ENCODE measurements at places on chromosomes 1 and 21.

- no peak for DNase-seq
Measured at GRCh38 chr1:19775317-19775716, 24.4 kb downstream of the TMCO4 start.

- no peak for DNase-seq
Measured at GRCh38 chr1:6271554-6271953, 10.7 kb upstream of the GPR153 start.

- DNase-seq = no peak
Measured at GRCh38 chr1:153387001-153387400, 3.9 kb downstream of the S100A8 start.

DNA sequence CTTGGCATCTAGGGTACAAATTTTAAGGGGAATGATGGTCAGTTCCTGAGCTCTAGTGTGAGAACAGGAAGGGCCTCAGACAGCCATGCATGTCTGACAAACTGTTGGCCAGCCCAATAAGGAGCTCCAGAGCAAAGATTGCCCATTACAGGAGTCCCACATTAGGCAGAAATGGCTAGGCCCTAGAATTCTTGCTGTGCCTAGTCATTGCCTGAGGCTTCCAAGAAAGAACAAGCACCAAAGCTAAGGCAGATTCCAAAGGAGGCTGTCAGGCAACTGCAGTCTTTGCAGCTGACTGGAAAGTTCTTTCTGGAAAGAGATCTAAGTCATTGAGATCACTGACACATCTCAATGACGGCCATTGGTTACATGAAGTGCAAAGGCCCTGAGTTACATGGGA is 3.9 kb upstream of the STIL start:
- no peak for DNase-seq

DNA sequence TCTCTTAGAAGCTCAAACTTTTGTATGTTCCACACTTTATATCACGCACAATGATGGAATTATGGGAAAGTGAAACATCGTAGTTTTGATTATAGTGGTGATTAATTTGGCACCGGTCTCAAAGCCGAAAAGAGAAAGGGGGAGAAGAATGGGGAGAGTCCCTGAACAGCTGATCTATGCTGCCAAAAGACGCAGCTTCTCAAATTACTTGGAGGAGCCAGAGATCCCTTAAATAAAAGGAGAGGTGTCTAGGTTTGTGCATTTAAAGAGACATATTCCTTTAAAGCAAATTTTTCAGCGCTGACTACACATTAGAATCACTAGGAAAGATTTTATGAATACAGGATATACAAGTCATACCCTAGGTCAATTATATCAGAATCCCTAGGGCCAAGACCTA is 599.6 kb upstream of the ADAMTS5 start:
- DNase-seq = no peak

GRCh38 chr1:175978476-175978875 is 228.6 kb downstream of the COP1 start:
- DNase-seq = no peak

DNA sequence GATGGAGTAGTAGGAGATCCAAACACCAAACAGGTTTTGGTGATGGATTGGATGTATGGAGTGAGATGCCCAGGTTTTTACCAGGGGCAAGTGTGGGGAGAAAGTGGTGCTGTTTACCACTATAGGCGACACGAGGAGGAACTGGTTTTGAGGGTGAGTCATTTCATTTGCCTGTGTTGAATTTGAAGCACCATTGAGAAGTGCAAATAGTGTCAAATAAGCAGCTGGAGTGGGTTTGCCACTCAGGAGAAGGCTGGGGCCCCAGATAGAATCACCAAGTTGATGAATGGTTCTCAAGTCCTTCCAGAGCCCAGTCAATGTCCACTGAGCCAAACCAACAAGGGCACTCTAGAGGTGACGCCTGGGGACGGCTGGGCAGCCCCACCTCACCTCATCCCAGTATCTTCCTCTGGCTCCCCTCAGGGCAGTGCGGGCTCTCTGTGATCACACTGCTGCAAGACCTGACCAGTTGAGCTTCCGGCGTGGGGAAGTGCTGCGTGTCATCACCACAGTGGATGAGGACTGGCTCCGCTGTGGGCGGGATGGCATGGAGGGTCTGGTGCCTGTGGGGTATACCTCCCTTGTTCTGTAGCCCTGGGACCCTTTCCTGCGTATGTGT is 9.4 kb downstream of the RUSC1 start:
- DNase-seq = no peak
